ENCODE measurements at places on chromosomes 4 and X. TPM values are rescaled to one million over a fixed set of nuclear protein-coding genes. Genes with fewer than 3 reads are reported as not detected.

KLHL4 gene
- 0.28 TPM for total RNA-seq

CXorf49 gene
- not detected for total RNA-seq

RTL5 gene
- total RNA-seq = 0.20 TPM

GLOD5 gene
- total RNA-seq = not detected

FDCSP gene
- total RNA-seq = not detected

ADGRG2 gene
- total RNA-seq = not detected

GPR78 gene
- not detected for total RNA-seq

GPR82 gene
- 0.21 TPM for total RNA-seq

TMSB15C gene
- 4.6 TPM for total RNA-seq

HS3ST1 gene
- total RNA-seq = not detected

FUNDC1 gene
- total RNA-seq = 8.2 TPM

FGFR3 gene
- total RNA-seq = 0.21 TPM

SCML1 gene
- total RNA-seq = 0.23 TPM

VSIG1 gene
- not detected for total RNA-seq
